Activated CD4-positive, alpha-beta T cell treated with anti-CD3 and anti-CD28 coated beads, Interleukin-2, amount 50 U/mL, for 48 hours (primary cell): ENCODE measurements at places on chromosomes 4 and X.

GRCh38 chrX:39398215-39398962 lies 597.1 kb downstream of the MID1IP1 start:
- DNase-seq, result no peak

DNA sequence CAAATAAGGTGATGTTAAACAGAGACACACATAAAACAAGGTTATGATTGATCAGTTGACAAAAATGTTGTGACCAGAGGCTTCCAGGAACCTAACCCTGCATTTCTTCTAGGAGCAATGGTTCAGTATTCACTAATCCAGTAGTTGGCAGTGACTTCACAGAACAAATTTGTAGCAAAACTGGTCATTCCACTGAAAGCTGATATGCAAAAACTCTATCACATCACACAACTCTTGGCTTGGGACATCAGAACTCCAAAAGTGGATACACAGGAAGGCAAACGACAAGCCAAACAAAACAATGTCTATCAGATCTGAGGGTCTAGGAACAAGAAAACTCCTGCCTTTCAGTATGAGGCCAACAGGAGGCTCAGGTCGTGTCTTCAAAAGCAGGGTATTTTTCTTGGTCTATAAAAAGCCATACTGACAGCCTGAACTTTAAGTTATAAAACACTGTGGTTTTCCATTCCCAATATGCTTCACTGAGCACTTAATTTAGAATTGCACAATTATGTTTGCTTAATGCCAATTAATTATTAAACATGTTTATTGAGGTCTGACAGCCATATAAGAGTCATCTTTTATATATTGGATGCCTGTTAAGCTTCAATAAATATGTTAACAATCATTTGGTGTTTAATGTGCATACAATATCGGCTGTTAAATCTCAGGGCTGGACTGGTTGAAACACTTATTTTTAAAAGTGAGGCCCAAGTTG lies 45.6 kb downstream of the SOD3 start:
- no peak for DNase-seq

DNA sequence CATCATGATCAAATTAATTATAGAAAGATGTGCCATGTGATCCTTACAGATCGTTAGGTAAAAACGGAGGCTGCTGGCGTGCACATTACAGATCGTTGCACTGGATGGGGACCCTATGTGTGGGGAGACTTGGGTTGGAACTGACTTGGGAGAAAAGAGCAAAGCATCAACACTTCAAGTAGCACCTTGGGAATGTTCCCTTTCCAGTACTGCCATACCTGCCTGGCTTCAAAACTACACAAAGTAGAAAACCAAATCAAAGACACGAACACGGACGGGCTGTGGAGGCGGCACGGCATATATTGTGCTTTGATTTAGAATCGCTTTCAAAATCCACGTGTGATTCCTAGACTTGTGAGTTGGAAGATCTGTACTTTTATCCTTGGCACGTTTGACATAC lies 898 bp downstream of the CMC4 start:
- DNase-seq, result no peak

DNA sequence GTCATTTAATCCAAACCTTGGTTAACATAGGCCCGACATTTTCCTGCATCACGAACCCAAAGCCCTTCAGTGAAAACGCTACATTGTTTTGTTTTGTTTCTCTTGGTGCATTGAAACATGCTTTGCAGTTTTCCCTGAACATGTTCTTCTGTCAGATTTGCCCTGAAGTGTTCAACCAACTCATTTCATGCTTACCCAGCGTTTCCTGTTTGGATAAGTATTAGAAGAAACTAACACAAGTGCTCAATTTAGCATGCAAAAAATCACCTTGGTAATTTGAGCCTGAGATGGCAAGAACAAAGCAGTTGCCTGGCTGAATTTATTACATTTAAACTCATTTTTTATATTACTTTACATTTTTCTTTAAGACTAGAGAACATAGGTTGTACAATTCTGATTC lies 160.1 kb upstream of the VCX3A start:
- no peak for DNase-seq

DNA sequence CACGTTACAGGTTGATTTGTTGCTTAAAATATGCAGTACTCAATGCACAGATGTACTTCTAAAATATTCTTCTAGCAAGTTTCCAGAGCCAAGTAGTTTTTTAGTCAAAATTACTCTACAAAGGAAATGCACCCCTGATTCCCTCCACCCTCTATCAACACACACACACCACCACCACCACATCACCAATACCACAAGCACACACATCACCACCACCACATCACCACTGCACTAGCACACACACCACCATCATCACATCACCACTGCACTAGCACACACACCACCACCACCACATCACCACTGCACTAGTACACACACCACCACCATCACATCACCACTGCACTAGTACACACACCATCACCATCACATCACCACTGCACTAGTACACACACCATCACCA lies 105.2 kb upstream of the FRG1 start:
- no peak for DNase-seq

DNA sequence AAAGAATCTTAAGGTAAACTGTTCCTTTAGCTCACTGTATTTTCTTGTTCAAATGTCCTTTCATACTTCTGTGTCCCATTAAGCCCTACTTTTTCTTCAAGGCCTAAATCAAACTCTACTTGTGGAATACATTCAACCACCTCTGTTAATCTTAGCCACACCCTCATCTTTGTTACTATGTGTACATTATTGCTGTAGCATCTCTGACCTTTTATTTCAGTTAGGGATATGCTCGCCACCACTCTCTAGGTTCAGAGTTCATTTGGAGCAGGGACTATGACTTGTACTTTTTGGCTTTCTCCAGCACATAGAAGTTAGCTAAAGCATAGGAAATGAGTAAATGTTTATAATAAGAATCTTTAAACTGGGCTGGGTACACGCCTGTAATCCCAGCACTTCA lies 6.8 kb upstream of the PNPLA4 start:
- DNase-seq, result no peak

GRCh38 chr4:24003496-24003895 lies 113.6 kb upstream of the PPARGC1A start:
- DNase-seq, result no peak

DNA sequence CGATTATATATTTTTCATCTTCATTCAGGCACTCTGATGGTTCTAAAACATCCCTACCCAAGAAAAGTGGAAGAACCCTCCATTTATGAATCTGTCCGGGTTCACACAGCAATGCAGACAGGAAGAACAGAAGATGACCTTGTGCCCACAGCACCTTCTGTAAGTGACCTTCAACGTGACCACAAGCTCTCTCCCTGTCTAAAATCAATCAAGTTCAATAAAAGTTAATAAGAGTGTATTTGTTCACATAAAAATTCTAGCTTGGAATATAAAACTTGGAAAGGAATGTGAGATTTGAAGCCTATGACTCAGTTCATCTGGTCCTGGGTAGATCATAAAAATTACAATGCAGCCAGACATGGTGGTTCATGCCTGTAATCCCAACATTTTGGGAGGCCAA lies 36.6 kb downstream of the DAPP1 start:
- DNase-seq, result no peak

DNA sequence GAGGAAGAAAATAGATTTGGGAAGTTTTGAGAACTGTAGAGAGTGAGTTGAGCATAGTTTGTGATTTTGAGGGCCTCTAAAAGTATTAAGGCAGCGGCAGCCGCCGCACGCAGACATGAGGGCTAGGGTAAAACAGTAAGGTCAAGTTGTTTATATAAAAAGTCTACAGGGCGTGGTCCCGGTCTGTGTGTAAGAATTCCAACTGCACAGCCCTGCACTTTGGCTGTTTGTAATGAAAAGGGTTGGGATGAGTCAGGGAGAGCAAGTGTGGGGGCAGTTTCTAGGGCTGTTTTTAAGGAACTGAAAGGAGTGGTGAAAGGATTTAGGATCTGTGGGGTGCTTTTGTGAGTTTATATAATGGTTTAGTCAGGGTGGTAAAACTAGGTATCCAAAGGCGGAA lies 55.0 kb downstream of the BEX3 start:
- no peak for DNase-seq

DNA sequence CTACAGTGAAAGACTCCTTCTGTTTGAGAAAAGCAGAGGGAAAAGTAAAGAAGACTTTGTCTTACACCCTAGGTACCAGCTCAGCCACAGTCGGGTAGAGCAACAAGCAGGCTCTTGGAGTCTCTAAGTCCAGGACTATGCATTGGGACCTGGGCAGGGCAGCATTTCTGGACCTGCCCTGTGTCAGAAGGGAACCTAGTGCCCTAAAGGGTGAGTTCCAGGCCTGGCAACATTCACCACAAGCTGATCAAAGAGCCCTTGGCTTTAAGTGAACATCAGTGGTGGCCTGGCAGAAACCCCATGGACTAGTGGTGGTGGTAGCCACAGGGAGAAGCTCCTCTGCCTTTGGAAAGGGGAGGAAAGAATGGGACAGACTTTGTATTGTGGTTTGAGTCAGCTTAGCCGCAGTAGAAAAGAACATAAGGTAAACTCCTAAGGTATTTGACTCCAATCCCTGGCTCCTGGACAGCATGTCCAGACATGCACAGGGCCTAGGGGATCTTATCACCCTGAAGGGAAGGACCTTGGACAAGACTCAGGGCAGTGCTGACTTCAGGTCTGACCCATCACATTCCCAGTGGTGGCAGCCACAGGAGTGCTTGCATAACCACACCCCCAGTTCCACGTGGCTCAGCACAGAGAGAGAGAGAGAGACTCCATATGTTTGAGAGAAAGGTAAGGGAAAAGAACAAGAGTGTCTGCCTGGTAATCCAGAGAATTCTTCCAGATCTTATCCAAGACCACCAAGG lies 32.6 kb downstream of the CCDC158 start:
- DNase-seq, result no peak

GRCh38 chrX:40323977-40324376 lies 226.2 kb upstream of the BCOR start:
- no peak for DNase-seq

- DNase-seq, result no peak
Measured at GRCh38 chr4:114494246-114494803, 104.3 kb upstream of the UGT8 start.

GRCh38 chr4:26792639-26793038 lies 68.0 kb upstream of the STIM2 start:
- no peak for DNase-seq

- DNase-seq, result no peak
Measured at GRCh38 chr4:15878011-15878410, 60.5 kb downstream of the FGFBP1 start.

GRCh38 chrX:119853444-119853843 lies 681 bp upstream of the UPF3B start:
- no peak for DNase-seq

- DNase-seq, result no peak
Measured at GRCh38 chrX:6849716-6850414, 297.6 kb upstream of the STS start.

DNA sequence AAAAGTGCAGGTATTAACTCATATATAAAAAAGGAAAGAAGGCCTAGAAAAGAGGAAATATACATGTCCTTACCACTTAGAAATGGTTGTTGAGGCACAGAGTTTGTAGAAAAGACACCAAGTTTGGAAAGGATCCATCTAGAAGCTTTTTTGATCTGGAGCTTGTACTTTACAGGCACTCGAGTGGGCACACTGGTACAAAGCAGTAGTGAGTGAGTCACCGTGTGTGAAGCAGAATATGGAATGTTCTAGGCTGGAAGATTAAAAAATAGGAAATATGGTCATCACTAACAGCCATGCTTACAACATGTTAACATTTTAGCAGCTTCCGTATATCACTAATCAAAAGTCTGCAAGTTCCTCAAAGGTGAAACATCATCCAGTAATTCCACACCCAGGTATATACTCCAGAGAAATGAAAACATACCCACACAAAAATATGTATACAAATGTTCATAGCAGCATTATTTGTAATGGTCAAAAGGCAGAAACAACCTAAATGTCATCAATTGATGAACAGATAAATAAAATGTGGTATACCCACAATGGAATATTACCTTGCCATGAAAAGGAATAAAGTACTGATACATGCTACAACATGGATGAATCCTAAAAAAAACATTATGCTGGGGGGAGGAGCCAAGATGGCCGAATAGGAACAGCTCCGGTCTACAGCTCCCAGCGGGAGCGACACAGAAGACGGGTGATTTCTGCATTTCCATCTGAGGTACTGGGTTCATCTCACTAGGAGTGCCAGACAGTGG lies 69.5 kb downstream of the FRYL start:
- no peak for DNase-seq

GRCh38 chrX:54358424-54359211 lies 772 bp upstream of the WNK3 start:
- DNase-seq, result peak; percentile 36

- DNase-seq, result no peak
Measured at GRCh38 chr4:70902577-70903290, 565 bp downstream of the MOB1B start.

DNA sequence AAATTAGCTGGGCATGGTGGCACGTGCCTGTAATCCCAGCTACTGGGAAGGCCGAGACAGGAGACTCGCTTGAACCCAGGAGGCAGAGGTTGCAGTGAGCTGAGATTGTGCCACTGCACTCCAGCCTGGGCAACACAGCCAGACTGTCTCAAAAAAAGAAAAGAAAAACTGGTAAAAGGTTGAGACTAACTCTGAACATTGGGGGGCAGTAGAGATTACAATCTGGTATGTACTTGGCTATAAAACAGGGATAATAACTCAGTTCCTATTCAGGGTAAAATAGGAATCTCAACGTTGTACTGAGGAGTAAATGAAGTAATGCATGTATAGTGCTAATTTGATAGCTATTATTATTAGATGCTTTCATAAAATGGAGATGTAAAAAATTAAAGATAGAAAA lies 12.5 kb upstream of the KLF8 start:
- no peak for DNase-seq

GRCh38 chr4:86543560-86544309 lies 50.4 kb upstream of the PTPN13 start:
- DNase-seq, result no peak

DNA sequence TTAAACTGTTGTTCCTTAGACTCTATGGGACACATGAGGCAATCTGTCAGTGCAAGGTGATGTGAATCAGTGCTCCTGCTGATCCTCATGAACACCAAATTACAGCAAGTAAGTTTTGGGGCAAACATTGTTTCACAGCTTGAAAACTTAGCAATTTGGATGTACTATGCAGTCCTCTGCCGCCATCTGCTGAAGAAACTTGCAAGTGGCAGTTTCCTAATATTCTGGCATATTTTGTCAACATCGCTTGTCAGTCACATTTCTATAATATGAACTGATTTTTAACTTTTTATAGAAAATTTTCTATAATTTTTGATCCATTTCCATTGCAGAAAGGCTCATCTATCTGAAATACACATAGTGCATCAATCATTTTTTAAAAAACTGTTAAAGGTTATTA lies 56.3 kb downstream of the ZAR1 start:
- DNase-seq, result peak; percentile 10

DNA sequence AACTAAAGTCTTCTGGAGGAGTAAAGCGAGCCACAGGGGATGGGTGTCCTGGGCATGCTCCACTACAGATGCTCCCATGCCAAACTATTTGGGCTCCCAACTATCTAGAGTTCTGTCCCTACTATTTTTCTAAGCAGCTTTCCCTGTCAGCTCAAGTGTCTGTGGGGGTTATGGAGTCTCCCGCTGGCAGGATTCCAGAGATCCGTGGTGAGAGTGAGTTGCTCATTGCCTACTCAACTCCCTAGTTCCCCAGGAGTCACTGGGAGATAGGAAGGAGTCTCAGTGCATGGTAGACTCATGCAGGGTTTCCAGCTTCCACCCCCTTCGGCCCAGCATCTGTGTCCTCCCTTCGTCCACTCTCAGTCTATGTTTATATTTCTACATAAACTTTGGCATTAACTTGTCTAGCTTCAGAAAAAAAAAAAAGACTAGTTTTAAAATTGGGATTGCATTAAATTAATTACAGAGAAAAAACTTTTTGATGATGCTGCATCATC lies 55.1 kb upstream of the INPP4B start:
- no peak for DNase-seq
